WERI-Rb-1 (cell line): ENCODE measurements at places on chromosomes 12 and 14.
A peak's percentile ranks its signal among the peaks of the same experiment; 100 is the strongest.

DNA sequence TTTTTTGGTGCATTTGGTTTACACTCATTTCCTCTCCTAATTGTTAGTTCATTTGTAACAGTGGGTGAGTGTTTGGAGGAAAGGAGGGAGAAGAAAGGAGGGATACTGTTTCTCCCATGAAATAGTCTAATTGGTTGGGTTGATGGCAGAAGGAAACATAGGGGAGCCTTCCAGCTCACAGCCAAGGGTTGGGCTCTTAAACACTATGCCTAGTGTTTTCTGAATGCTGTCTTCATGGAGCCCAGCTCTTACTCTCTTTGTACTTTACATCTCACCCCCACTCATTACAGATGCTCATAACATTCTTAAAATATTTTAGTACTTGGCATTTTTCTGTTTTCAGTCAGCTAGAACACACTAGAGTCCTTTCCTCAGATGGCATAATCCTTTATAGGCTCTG is 38.2 kb downstream of the BAZ2A start:
- no peak for DNase-seq

DNA sequence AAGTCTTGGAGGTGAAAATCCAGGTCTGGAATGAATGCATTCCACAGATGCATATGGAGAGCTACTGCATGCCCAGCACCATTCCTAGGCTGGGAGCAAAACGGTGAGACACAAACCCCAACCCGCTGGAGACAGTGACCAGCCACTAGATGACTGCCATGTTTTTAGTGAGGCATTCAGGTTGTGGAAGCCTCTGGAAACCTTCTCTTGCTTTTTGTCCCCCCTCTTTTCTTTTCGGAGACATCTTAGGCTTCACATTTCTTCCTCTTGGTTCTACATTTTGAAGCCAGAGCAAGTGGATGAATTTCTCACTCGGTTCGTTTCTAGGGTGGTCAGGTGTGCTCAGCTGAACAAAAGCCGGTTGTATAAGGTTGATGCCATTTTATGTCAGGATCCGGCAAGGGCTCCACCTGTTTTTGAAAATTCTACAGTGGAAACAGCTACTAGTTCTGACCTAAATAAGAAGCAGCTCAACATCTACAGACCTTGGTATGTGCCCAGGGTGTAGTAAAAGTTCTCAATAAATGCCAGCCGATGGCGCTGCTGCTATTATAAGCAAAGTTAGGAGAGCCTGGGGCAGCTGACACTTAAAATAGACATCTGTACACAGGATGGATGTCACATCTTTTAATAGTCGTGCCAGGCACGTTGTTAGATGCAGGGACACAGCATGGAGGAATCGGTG is 1.8 kb upstream of the ZNF839 start:
- peak; percentile 48 for DNase-seq

GRCh38 chr12:109716512-109717389 is 3.1 kb downstream of the FAM222A start:
- DNase-seq: no peak

- no peak for DNase-seq
Measured at GRCh38 chr14:37019488-37019887, 152.9 kb downstream of the SLC25A21 start.

- DNase-seq: no peak
Measured at GRCh38 chr14:91405724-91406435, 11.7 kb downstream of the CCDC88C start.

- no peak for DNase-seq
Measured at GRCh38 chr14:95664066-95664465, 22.2 kb upstream of the TCL1B start.

DNA sequence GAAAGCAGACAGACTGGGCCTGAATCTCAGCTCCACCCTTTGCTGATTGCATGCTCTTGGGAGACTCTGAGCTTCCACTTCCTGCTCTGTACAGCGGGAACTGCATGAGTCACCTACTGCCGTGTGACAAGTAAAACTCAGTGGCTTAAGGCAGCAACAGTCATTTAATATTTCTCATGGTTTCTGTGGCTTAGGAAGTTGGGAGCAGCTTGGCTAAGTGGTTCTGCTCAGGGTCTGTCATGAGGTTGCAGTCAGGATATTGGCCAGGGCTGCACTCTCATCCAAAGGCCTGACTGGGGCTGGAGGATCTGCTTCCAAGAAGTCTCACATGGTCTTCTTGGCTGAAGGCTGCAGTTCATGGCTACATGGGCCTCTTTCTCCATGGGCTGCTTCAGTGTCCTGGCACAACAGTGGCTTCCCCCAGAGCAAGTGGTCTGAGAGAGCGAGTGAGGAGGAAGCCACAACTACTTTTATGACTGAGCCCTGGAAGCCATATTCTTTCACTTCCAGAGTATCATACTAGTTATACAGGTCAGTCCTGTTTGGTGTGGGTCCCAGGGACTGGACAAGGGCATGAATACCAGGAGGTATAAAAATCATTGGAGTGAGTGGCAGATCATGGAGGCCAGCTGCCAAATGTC is 49.7 kb downstream of the FAM222A start:
- DNase-seq: peak; percentile 4

GRCh38 chr12:105445649-105446048 is 115.2 kb downstream of the C12orf75 start:
- DNase-seq: no peak

- peak; percentile 83 for DNase-seq
Measured at GRCh38 chr12:26195250-26195640, at the start of gene SSPN. Gene SSPN (plus strand): TSS chr12:26195573. CDS start chr12:26195673, 100 bp downstream.

DNA sequence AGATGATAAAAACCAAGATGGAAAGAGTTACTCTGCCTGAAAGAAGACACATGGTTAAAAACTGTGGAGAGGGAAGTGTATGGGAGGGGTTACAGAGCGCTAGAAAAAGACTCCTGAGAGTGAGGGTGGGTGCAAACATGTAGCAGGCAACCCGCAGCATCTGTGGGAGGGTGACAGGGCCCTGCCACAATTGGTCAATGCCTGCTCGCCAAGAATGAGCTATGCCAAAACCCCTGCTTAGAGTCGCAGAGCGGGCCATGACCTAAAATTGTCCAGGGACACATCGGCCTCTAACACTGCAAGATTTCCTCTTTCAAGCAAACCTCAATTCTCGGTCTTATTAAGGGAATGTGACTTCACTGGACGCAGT is 700 bp downstream of the PRKAG1 start:
- DNase-seq: no peak
